Activated CD4-positive, alpha-beta T cell treated with anti-CD3 and anti-CD28 coated beads, Interleukin-2, Interleukin-4, amounts not matched to agents 100 ng/mL and 50 ng/mL, durations not matched to agents 16 hours and 8 hours (primary cell): ENCODE measurements at places on chromosomes 2 and 18.
A peak's percentile ranks its signal among the peaks of the same experiment; 100 is the strongest.

DNA sequence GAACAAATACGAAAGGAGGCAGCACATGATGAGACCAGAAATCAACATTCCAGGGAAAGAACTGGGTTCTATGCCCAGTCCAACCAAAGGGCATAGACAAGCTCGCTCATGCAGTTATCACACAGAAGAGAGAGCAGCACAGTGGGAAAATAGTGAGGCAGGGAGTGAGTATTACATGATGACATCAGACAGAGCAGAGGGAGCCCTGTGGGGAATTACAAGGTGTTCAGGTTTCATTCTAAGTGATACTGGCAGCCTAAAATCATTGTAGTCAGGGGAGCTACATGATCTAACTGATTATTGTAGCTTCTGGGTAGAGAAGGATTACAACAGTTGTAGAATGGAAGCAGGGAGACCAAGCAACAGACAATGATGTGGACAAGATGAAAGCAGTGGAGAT lies 658.5 kb downstream of the ARHGAP15 start:
- no peak for DNase-seq

GRCh38 chr2:239286901-239287300 lies 113.9 kb downstream of the HDAC4 start:
- DNase-seq, result no peak

DNA sequence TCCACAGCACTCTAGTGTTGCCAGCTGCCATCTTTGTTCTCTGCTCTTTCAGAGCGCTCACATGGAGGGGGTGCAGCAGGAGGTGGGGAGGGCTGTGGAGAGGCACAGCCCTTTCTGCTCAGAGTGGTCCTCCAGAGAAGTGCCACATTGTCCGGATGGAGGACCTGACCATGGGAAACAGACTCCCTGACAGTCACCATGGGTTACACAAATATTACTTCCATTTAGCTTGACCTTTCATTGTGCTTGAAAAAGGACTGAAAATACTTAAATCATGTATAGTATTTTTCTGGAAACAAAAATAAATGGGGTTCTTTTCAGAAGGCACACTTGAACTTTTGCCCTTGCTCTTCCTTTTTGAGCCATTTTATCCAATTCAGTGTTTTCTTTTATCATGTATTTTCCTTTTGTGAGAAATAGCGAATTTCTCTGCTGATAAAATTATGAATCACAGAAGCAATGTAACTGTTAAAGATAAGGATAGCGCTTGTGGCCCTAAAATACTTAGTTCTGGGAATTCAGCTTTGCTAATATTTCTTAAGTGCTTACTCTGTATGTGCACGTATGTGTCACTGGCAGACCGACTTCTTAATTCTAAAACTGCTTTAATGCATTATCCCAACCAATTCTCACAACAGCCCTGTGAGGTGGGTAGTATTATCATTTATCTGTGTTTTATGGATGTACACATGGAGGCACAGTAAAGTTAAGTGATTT lies 34.2 kb downstream of the SPATS2L start:
- no peak for DNase-seq

- DNase-seq, result no peak
These were observed 22.0 kb downstream of the FAM178B start for GRCh38 chr2:96964221-96964905.

DNA sequence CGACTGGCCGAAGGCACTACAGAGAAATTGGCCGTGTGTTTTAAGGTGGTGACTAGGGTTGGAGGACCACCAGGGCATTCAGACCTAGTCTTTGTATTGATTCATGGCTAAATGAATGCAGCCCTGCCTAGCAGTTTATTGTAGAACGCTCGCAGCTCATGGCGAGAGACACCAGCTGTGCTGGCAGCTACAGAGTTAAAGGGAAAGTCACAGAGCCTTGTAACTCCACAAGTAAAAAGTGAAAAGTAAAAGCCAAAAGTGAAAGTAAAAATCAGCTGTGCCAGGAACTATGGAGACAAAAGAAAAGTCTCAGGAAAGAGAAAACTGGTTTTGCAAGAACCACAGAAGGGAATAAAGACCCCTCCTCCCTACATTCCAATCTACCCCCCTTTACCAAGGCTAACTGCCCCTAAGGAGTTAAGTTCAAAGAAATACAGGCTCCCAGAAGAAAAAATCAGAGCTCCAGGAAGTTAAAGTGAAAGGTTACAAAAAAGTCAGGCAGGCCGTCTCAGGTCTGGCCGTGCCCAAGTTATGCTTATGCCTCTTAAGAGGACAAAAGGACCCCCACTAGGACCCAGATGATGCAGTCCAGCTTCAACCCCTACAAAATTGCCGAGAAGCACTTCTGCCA lies 46.4 kb upstream of the SELENOI start:
- DNase-seq, result peak; percentile 24

DNA sequence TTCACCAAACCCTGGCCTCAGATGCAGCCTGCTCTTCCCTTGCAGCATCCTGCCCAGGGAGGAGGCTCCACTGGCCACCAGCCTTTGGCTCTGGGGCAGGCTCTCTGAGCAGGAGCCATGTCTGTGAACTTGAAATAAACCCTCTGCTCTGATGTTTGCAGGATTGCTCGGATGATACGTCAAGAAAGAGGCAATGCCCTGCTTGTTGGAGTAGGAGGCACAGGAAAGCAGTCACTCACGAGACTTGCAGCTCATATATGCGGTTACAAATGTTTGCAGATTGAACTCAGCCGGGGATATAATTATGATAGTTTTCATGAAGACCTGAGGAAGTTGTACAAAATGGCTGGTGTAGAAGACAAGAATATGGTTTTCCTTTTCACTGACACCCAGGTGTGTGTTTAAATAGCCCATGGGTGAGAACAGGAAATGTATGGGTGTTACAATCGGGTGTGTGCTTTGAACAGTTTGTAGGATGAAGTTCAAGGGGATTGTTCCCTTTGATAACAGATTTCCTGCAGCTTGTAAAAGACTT lies 177.9 kb downstream of the DNAH6 start:
- no peak for DNase-seq

DNA sequence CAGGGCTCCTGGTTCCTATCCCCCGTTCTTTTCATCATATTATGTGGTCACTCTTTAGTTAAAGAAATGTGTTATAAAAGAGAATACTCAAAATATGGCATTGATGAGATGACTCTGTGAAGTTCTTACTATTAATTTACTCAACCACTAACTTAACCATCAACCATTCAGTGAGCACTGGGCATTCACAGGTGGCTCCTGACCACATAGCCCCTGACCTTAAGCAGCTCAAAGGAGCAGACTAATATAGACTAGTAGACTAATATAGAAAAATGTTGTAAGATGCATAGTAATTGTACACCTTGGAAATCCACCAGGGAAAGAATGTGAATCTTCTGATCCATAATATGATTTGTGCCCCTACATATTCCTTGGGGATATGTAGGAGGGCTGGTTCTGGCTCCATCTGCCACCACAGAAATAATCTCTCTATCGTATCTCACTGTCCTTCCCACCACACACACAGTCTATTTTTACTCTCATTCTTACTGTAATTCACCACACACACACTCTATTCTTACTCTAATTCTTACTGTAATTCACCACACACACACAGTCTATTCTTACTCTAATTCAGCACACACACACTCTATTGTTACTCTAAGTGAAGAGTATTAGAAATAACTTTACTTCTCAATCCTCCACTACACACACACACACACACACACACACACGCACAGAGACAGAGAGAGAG lies 188.9 kb upstream of the ITGA4 start:
- no peak for DNase-seq

- DNase-seq, result no peak
These were observed 19.3 kb downstream of the BCL11A start for GRCh38 chr2:60534052-60534685.

- no peak for DNase-seq
These were observed 58.0 kb downstream of the LINC00305 start for GRCh38 chr18:64090876-64091275.

- DNase-seq, result no peak
These were observed 28.6 kb upstream of the NCKAP5 start for GRCh38 chr2:133596701-133597393.

- DNase-seq, result peak; percentile 42
These were observed 25.0 kb downstream of the SERPINB8 start for GRCh38 chr18:63994783-63995399.

DNA sequence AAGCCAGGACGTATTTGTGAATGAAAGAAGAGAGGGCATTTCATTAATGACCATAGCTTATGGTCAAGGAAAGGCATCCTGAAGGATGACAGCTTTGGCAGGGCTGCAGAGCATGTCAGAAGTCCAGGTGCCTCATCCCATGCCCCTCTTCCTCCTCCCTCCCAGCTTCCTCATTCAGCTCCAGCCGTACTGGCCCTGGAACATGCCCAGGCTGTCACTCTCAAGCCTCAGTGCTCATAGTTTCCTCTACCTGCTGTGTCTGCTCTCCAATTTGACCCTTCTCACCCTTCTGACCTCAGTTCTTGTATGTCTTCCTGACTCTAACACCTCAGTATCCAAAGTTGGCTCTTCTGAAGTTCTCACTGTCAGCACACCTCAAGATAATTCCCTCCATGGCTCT lies 695.8 kb upstream of the HS6ST1 start:
- DNase-seq, result no peak

DNA sequence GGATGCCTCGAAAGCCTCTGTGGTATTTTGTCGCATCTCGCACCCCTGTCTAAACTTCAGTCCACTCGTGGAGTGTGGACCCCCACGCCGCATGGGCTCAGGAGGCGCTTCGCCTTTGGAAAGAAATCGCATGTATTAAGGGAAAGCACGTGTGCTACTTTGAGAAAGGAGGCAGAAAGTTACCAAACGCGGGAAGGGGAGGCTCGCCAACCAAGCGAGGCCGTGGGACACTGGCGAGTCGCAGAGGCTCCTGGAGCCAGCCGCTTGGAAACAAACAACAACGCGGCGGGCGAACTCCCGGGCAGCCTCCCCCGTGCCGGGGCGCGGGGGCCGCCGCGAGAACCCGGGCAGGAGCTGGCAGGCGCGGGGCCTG lies 455 bp upstream of the AGAP1 start:
- no peak for DNase-seq

DNA sequence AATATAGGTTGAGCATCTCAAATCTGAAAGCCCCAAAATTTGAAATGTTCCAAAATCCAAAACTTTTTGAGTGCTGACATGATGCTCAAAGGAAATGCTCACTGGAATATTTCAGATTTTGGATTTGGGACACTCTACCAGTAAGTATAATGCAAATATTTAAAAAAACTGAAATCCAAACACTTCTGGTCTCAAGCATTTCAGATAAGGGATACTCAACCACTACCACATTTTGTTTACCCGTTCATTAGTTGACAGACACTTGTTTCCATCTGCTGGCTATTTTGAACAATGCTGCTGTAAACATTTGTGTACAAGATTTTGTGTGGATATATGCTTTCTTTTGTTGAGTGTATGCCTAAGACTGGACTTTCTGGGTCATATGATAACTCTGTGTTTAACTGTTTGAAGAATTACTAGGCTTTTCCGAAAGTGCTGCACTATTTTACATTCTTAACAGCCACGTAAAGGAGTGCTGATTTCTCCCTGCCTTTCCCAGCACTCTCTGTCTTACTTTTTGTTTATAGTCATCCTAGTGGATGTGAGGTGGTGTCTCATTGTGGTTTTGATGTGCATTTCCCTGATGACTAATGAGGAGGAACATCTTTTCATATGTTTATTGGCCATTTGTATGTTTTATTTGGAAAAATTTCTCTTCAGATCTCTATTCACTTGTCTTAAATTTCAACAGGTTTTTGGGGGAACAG lies 19.5 kb upstream of the DCDC2C start:
- no peak for DNase-seq

DNA sequence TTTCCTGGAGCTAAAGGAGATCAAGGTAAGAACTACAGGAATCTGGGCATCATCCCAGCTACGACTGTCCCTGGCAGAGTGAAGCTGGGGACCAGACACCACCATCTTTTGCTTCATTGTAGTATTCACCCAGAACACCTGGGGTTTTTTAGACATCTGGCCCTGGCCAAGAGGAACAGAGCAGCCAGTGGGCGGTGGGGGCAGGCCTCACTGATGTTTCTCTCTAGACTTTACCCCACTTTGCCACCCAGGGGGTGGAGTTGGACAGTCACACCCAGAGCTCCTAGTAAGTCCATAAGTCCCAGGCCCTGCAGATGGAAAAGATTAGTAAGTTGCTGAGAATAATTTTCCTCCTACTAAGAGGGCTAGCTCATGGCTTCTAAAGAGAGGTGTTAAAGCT lies 39.6 kb downstream of the MARCO start:
- no peak for DNase-seq

GRCh38 chr2:8564475-8564874 lies 117.4 kb upstream of the ID2 start:
- DNase-seq, result no peak

DNA sequence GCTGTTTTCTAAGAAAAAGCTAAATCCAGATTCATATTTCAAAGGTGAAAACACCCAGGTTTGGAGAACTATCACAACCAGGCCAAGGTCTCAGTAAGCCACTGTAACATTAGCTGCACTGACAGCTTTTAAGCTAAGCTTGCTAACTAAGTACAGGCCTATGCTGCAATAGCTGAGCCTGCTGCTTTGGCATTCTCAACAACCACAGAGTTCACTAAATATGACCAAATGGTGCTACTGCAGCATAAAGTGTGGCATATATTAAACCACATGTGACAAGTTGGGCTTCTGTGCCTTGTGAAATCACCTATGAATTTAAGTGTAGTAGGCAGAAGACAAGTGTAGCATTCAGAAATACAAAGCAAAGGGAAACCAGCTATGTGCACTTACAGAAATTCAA lies 206.7 kb downstream of the TCF4 start:
- peak; percentile 6 for DNase-seq

DNA sequence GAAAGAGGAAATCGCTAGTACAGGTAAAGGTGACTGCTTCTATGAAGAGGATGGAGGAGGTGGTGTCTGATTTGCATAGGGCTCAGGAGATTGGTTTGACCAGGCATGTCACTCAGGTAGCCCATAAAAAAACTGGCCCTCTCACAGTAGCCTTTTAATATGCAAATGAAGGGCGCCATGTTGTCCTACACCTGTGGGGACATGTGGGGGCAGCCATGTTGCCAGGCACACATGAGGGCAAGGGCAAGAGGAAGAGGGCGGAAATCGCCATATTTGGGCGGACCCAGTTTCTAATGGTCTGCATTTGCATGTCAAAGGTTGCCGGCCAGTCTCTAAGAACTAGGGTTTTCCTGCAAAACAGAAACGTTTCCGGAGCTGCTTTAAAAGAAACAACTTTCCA lies 1330.6 kb downstream of the DSC3 start:
- no peak for DNase-seq

DNA sequence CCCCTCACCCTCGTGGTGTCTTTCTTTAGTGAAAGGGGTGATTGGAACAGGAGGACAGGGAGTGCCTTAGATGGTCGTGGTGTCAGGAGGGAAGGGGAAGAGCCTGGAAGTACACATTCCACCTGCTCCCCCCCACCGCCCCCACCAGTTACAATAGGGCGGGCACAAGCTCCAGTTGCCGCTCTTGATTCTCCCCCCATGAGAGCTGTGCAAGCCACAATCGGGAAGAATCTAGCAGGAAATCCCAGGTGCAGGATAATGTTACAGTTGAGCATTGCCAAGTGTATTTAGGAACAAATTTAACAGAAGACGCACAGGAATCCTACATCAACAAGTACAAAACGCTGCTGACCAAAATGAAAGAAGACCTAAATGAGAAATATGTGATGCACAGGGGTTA lies 73.6 kb downstream of the ASAP2 start:
- DNase-seq, result no peak

- DNase-seq, result no peak
These were observed 162.2 kb upstream of the HNMT start for GRCh38 chr2:137802038-137802437.
